Activated naive CD8-positive, alpha-beta T cell treated with anti-CD3 and anti-CD28 coated beads for 36 hours (primary cell): ENCODE measurements at places on chromosomes 2 and 18. TPM values are rescaled to one million over a fixed set of nuclear protein-coding genes. Genes with fewer than 3 reads are reported as not detected.

DNA sequence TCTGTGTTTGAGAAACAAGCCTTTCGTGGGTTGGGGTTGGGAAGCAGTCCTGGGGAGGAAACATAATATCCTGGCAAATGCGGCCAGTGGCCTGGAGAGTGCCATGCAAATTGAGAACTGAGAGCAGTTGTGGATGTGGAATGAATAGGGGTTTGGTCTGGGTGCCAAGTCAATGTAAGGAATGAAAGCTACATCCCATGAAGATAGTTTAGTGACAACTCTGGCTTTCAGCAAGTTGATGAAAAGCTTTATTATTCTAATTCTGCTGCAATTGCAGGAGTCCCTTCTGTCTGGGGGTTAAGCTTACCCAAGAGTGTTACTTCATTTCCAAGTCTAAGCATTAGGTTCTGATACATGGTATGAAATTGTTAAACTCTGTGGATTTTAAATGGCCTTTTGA, 771.6 kb downstream of the DPP10 start:
- DNase-seq = no peak

- DNase-seq = no peak
Measured at GRCh38 chr2:96391153-96391827, 55.7 kb downstream of the NCAPH start.

- DNase-seq = no peak
Measured at GRCh38 chr2:240637901-240638345, 12.6 kb downstream of the GPR35 start.

COL3A1 gene
- total RNA-seq = not detected

GRCh38 chr2:233593201-233593600, 24.2 kb upstream of the UGT1A8 start:
- no peak for DNase-seq

- DNase-seq = no peak
Measured at GRCh38 chr2:208415897-208416296, 9.3 kb downstream of the PTH2R start.

CFC1 gene
- total RNA-seq = not detected

DNA sequence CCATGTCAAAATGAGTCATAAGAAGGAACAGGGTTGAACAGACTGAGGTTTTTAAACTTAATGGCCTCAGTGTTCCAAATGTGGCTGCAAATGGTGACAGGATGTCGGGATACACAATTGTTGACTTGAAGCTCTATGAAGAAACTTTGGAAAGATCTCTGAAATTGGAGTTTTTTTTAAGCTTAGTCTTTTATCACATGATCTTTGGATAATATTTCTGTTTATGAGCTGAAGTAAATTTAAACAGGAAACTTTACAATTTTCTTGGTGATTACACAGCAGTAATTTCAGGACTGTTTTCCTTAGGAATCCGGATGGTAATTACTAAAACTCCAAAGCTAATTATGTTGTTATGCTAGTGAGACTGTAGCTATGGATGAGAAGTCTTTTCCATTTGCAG, 199.1 kb upstream of the NRXN1 start:
- no peak for DNase-seq

DNA sequence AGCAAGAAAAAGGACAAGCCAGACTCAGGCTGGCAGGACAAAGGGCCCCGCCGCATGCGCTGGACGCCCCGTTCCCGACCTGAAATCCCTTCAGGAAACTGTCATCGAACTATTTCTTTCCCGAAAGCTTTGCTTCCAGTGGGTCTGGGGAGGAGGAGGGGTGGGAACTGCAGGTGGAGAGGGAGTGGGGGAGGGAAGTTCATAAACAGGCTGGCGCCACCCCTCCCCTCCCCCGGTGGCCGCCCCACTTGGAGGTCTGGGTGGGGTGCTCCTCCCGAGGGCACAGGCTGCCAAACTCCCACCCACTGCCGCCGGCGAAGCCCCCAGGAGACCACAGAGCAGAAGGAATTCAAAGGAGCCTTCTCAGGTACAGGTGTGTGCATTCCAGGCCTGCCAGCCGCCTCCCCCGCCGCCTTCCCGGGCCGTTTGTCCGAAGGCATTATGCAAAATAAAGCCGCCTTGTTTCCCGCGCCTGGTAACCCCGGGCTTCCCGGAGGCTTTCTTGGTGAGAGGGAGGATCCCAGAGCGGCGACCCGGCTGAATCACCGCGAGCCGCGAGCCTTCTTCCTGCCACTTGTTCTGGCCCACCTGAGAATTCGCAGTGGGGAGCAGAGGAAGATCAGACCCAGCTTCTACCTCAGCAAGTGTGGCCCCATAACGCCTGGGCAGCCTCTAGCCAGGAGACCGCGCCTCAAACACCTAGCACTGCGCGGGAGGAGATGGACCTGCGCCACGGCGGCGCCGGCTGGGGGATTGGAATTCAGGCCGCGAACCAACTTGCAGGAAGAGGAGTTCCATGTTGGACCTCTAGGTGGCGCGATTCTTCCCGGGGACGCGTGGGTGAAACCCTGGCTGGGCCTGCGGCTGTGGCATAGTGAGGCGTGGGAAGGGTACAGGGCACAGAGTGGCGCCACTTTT, 101.9 kb downstream of the FOXI3 start:
- DNase-seq = peak; percentile 61

KIAA2012 gene
- total RNA-seq = not detected

DNA sequence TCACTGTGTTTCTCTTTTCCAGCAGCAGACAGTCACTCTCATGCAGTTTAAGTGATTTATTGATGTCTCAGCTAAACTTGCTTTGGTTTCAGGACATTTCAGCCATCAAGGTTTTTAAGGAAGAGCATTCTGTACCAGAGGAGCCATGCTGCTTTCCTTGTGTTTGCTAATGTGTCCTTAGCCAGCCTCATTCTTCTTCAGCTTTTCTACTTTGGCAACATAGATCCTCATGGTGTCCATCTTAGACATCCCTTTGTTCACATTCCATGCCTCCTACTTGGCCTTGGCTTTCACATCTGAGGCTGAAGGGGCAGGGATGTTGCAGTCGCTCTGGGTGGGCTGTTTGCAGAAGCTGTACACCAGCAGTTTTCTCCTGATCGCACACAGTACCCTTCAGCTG, 68.2 kb downstream of the OTX1 start:
- no peak for DNase-seq

FEZ2 gene
- total RNA-seq = 9.8 TPM
